ENCODE measurements at places on chromosomes 6 and 20.

DNA sequence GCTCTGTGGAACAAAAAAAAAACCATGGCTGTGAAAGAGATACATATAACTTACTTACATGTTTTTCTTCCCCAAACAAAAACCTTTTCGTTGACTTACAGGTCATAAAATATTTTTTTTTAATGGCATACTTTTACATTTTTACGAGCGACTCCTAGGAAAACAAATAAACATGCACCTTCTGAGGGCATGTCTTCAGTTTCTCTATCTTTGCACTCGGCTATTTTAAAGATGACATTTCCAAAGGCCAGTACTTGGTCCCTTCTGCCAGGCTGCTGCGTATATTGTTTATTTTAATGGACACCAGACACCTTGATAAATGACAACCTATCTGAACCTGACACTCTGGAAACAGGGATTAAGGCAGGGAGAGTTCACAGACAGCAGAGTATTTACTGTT lies 49.4 kb downstream of the PIGU start:
- DNase-seq = no peak

DNA sequence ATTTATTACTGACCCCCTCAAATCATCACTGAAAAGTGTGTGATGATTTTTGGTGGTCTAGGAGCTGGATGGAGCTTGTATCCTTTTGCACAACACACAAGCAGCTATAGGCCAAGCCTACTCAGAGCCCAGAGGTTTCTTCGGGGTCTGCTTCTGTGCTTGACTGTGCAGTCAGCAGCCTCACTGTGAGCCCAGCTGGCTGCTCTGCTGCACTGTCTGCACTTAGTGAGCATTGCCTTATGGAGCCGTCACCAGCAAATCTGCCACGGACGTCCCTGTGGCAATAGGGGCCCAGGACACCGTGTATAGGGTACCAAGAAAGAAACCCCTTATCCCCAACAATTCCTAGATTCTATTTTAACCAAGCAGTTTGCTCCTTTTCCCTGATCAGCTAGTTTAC lies 38.6 kb upstream of the GMPR start:
- no peak for DNase-seq

- DNase-seq = no peak
Observed at GRCh38 chr20:14986026-14986655, 648.7 kb upstream of the FLRT3 start.

DNA sequence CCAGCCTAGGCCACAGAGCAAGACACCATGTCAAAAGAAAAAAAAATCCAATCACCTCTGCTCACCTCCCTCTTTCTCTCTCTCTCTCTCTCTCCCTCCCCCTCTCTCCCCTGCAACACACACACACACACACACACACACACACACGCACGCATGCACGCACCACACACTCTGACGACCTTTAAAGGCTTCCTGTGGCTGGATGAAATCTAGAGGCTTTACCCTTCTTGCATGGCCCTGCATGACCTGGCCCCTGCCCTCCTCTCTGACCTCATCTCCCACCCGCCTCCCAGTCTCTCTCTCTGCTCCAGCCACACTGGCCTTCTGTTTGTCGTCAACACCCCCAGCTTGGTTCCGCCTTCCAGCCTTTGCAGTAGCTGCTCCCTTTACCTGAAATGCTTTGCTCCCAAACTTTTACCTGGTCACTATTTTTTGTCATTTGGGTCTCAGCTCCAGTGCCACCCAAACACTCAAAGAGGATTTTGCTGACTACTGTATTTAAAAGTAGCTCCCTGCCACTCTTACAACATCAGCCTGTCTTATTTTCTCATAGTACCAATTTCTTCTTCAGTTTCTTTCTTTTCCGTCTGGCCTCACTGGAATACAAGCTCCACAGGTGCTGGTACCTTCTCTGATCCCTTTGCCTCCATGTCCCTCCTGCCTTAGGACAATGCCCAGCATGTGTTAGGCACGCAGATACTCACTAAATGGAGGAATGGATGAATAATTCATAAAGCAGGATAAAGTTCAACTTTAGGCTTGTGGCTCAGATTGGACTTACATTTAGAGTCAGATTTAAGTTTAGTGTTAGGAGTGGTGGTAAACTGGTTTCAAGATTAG lies 4.3 kb upstream of the LTA start:
- no peak for DNase-seq

GRCh38 chr20:10875653-10876052 lies 201.9 kb upstream of the JAG1 start:
- no peak for DNase-seq

- DNase-seq = no peak
Observed at GRCh38 chr6:35141007-35141655, at the start of gene TCP11. TSS of gene TCP11 (minus strand) at chr6:35141339. CDS start at chr6:35140870, 469 bp downstream.

GRCh38 chr6:162964488-162965140 lies 236.8 kb downstream of the PACRG start:
- DNase-seq = no peak

GRCh38 chr6:130810307-130811030 lies 16.7 kb upstream of the SMLR1 start:
- DNase-seq = no peak

DNA sequence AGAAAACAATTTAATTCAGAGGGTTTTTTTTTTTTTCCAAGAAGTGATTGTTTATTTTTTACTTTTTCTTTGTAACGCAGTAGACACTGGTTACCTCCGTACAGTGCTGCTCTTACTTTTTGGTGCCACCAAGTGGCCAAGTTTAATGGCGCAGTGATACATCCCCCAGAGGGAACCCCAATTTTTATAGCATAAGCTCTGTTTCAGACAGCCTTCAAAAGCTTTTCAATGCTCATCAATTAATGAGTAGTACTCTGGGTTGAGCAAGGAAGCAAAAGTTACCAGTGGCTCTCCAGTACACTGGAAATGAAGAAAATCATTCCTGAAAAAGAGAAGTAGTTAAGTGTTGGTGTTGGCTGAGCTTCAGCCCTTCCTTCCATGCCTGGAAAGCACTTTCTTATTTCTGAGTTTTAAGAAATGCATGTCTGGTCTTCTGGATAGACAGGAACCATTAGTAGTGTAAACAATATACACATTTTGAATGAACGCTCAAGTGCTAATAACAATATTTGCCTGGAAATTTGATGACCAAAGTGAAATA lies 129.1 kb upstream of the SMLR1 start:
- DNase-seq = peak; percentile 39

- DNase-seq = no peak
Observed at GRCh38 chr20:61134296-61135030, 117.6 kb upstream of the CDH4 start.

- no peak for DNase-seq
Observed at GRCh38 chr6:154482858-154483257, 27.6 kb downstream of the CNKSR3 start.

DNA sequence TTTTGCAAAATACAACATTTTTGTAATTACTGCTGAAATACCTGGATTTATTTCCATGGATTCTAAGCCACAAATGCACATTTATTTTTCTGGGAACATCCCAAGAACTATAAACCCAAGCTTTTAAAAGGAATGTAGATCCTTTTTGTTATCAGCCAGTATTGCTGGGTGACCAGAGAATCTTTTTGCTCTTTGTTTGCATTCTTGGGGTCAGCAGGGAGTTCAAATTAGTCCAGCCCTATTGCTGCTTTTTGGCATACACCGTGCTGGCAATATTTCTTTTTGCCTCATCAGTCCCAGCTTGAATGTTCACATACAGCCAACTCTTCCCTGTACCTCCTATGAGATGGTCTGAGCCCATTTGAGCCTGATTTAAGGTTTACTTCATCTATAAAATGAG lies 155.2 kb upstream of the CNR1 start:
- DNase-seq = no peak

DNA sequence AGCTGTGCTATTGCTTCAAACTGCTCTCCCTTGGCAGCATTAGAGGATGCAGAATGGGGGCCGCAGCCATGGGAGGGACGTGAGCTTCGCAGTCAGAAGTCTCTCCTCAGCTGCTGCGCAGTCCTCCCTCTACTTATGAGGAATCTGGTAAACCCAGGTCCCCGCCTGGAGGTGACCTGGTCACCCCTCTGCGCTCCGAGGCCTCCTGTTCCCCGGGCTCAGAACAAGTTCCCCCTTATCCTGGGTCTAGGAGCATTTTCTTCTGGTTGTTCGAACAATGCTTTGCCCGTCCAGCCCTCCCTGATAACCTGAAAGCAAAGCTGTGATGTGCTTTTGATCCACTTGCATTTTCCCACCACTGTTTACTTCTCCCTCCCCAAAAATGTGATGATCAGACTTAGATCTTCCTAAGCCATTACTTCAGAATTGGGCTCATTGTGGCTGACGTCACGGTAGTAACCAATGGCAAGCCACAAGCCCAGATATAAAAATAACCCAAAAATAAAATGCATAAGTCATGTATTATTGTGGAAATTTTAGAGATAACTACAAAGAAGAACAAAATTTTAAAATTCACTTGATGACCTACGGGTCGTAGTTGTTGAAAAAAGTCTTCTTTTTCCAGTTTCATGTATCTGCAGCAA lies 80.7 kb downstream of the SERAC1 start:
- no peak for DNase-seq

- DNase-seq = no peak
Observed at GRCh38 chr20:46031014-46031569, 2.1 kb downstream of the SLC12A5 start.

GRCh38 chr20:54619682-54620081 lies 144.3 kb downstream of the DOK5 start:
- no peak for DNase-seq
